ENCODE measurements at places on chromosomes 12 and 14. TPM values are rescaled to one million over a fixed set of nuclear protein-coding genes. Genes with fewer than 3 reads are reported as not detected.

DNA sequence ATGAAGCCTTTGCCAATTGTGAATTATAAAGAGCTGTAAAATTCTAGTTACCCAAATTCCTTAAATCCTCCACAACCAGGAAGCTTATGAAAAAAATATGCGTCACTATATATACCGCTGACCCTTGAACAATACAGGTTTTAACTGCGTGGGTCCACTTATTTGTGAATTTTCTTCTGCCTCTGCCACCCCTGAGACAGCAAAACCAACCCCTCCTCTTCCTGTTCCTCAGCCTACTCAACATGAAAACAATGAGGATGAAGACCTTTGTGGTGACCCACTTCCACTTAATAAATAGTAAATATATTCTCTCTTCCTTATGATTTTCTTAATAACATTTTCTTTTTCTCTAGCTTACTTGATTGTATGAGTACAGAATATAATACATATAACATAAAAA lies 42.2 kb downstream of the CMKLR1 start:
- no peak for DNase-seq

DNA sequence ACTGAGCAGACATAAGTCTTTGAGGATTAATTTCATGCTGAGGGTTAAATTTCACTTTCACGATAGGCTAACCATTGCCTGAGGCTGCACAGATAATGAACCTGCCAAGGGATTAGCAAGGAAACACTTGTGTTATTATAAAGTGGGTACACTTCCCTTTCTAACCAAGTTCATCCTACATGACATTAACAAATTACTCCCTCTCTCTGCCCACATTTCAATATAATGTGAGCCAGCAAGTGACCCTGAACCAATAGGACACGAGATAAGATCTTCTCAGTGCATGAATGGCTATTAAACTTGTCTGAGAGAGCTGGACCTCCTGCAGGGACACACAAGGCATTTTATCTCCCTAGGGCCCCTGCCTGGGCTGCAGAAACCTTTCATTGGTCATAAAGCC lies 173.5 kb downstream of the PAX9 start:
- DNase-seq: no peak

DNA sequence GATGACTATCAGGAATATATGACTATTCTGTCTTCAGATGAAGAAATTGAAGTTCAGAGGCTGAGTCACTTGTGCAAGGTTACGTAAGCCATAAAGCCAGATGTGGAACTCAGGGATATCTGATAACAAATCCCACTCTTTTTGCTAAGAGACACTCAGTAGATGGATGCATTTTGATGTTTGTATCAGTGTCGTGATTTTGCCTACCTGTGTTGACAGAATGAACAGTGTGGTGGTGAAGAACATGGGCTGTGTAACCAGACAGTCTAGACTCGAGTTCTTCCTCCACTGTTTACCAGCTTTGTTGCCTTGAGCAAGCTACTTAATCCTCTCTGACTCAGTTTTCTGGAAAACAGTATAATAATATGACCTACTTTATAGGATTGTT lies 93.9 kb downstream of the DAAM1 start:
- DNase-seq: no peak

DNA sequence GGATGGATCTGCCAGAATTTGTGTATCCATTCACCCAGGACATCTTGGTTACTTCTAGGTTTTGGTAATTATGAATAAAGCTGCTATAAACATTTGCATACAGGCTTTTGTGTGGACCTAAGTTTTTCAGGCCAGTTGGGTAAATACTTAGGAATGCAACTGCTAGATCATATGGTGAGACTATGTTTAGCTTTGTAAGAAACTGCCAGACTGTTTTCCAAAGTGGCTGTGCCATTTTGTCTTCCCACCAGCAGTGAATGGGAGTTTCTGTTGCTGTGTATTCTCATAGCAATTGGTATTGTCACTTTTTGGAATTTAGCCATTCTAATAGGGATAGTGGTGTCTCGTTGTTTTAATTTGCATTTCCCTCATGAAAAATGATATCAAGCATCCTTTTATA lies 133.0 kb downstream of the KIF26A start:
- no peak for DNase-seq

IL22 gene
- not detected for total RNA-seq
